Cardiac fibroblast (primary cell): ENCODE measurements at places on chromosomes 6 and 20.

GRCh38 chr6:15763364-15763763 is 100.5 kb upstream of the DTNBP1 start:
- DNase-seq: peak; percentile 49

DNA sequence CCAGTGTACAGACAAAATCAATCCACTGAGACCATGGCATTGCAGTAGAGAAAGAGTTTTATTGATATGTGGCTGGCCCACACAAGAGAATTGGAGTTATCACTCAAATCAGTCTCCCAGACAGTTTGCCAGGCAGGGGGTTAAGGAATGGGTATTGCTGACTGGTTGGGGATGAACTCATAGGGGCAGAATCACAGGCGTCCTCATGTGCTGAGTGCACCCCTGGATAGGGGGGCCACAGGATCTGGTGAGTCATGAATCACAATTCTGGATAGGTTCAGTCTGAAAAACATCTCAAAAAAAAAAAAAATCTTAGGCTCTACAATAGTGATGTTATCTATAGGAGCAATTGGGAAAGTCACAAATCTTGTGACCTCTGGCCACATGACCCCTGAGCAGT is 29.5 kb upstream of the ILRUN start:
- no peak for DNase-seq

- DNase-seq: no peak
Measured at GRCh38 chr20:5046656-5047339, 45.5 kb upstream of the SLC23A2 start.

DNA sequence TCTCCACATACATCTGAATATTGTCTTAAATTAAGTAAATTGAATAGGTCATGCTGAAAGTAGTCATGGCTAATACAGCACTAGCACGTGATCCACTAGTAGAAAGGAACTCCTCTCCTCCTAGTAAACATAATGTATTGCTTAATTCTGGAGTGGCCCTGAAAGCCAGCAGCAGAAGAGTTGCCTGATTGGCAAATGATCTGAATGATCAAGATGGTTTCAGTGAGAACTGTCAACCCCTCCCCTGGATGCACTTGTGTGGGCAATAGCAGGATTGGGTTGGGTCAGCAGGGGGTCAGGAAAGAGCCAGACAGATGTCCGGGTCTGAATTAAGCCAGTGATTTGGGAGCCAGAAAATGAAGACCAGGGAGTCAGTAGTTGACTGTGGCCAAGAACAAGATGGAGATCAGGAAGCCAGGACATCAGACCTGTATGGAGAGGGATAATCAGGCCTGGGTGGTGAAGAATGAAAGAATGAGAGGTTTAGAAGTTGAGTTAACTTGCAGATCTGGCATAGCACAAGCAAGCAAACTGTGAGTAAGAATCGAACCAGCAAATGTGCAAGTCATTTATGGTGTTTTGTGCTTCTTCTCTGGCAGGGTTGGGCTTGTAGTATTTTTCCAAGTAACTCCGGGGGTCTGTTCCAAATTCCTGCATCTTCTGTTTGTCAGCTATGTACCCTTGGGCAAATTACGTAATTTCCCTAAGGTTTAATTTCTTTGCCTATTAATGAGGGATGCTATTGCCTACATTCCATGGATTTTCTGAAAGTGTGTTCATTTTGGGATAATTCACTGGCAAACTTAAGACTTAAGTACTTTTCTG is 304.9 kb downstream of the CD109 start:
- peak; percentile 18 for DNase-seq

DNA sequence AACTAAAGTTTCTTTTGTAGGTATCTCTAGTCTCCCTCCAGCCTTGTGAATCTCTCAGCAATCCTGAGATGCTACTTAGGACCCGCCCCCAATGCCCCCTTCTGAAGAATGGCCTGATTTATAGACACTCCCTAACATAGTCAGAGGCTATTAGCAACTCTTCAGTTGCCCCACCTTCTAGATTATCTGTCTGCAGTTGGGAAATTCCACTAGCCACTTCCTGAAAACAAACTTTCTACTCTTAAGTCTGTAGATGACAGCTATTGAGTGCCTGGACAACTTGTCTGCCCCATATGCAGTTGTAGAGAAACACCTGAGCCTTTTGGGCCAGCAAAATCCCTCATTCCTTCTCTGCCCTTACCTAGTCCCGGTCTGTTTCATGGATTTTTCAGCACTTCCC is 188.2 kb upstream of the PREP start:
- peak; percentile 63 for DNase-seq

DNA sequence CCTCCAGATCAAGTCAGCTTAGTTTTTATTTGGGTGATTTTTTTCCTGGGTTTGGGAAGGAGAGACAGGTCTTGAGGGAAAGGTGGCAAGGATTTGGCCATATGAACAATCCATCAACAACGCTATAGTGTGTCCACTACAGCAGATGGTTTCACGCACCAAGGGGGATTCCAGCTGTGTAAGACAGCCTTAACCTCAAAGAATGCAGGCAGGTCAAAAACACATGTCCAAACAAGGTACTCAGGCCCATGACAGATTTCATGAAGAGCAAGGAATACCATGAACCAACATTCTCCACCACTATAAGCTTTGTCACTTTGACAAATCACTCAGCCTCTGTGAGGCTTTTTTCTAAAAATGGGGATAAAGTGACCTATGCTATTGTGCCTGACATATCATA is 2.0 kb downstream of the AIF1 start:
- DNase-seq: no peak

DNA sequence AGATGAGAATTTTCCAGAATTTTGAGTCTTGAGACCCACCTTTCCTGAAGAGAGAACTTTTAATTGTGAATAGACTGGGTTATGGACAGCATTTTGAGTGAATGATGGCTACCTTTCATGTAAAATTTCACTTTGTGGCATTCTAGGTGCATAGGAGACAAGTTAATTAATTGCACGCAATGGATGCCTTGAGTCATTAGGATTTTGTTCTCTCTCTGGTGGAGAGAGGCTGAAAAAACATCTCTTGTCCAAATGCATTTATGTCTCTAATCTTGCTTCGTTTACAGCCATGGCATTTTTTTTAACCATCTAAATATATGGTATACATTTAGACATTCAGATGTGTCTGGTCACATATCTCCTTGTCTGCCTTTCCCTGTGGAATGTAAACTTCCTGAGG is 3.1 kb downstream of the RHAG start:
- no peak for DNase-seq

GRCh38 chr20:1735417-1736089 is 78.0 kb upstream of the SIRPG start:
- no peak for DNase-seq

GRCh38 chr6:36337814-36338213 is 1.1 kb upstream of the BNIP5 start:
- DNase-seq: no peak

DNA sequence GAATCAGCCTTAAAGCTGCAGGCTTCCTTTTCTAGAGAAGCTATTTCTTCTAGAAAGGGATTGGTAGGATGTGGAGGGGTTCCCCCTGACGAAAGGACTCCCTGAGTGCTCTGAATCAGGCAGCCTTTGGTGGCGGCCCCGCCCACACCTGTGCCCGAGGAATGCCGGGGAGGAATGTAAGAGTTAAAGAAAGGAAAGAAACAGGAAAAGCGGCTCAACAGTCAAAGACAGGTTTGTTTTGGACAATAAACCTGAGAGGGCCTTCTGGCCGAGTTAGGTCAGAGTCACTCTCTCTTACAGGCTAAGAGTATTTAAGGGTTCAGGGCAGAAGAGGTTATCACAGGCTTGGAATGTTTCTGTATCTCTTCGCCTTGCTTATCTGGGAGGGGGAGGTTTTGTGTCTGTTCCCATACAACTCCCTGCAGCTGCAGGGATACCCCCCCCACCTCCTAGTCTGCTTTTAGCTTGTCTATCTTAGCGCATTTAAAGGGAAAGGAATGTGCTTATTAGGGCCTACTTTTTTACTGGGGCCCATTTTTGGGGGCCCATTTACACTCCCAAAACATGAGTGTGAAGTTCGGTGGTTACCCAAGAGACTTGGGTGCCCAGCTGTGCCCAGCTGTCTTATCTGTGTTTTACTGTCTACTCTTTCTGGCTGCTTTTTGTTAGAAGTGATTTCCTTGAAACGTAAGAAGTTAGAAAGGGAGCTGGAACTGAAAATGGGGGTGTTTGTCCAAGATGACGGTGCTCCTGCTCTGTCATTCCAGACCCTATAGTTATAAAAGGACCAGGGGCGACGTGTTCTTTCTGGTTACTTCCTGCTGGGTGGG is 32.8 kb downstream of the DYNLT1 start:
- no peak for DNase-seq

- DNase-seq: no peak
Measured at GRCh38 chr6:62037445-62037844, 248.6 kb downstream of the KHDRBS2 start.

- no peak for DNase-seq
Measured at GRCh38 chr6:56448046-56448445, 194.6 kb downstream of the DST start.

DNA sequence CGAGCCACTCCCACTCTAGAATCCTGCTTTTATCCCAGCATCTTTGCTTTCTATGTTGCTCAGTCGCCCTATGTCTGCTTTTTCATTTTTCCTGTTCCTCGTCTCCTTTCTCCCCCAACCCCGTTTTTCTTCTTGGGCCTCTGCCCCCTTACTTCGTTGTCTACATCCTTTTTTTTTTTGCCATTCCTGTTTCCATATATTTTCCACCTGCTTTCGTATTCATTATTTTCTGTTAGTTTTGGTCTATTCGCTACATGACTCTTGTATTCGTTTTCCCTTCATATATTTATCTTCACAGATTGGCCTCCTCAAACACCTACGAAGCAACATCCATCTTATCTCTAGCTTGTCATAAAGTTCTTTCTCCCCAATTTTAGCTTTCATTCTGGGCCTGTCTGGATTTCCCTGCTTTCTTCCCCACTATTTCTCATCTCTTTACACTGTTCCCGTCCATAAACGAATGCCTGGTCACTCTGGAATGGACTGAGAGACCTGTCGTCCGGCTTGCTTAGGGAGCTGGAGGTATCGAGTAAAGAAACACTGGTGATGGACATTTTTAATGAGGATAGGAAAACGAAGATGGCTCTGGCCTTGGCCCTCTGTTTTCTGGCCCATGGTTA is 915 bp downstream of the PRRC2A start:
- DNase-seq: no peak

DNA sequence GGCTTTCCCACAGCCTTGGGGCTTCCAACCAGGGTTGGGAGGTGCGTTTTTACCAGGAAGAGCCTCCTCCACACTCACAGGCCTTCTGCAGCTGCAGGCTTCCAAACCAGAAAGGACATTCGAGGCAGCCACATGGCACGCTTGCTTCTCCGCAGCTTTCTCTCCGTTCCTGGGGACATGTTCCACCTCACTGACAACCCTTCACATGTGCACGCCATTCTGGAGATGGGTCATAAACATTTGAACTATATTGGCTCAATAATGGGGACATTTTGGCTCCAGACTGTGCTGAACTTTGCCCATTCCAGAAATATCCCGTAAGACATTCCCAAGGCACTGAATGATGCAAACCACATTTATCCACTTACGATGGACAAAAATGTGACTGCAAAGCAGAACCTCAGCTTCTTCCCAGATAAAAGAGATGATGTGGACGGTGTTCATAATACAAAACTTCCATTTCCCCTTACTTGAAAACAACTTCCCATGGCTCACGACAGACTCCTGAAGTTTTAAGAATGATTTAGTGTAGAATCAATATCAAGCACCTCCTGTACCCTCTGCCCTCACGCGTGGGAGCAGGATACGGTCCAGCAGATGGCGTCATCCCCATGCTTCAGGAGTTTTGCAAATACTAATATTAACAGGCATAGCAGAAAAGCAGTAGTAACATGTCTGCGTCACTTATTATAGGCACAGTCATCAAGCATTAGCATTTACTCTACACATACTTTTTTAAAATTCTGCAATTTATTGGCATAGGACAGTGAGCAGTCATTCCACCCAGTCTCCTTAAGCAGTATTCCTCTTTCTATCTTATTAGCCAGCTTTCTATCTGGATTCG is 25.4 kb upstream of the FOXF2 start:
- no peak for DNase-seq

DNA sequence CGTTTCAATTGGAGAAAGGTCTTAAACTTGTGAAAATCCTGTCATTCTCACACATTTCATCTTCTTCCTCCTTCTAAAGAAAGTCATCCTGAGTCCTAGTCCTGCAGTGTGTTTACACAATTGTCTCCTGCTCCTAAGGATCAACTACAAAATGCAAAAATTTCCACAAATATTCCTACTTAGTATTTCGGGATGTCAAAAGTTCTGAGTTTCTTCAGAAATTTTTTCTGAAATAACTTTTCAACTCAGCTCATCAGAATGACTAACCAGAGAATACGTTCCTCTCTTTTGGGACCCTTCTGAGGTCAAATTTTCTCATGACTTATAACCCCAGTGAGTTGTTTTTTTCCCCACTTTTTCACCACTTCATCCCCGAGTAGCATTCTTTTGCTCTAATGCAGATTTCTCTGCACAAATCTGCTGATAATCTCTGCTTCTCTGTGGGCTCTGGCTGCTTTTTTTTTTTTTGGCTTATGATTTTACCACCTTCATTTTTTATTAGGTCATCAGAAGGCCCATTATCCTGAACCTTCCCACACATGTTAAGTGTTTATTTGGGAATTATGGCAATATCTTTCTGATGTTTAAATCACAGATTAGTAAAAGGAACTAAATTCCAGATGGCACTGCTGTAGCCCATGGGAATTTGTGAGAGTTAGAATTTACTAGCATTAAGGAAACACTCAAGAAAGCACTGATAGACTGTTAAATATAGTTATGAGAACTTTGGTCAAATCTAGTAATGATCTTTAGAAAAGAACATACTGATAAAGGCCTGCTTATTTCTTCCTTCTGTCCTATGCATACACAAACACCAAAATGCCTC is 41.4 kb downstream of the MAP3K5 start:
- peak; percentile 49 for DNase-seq

- no peak for DNase-seq
Measured at GRCh38 chr6:6740595-6740994, 152.1 kb downstream of the LY86 start.

DNA sequence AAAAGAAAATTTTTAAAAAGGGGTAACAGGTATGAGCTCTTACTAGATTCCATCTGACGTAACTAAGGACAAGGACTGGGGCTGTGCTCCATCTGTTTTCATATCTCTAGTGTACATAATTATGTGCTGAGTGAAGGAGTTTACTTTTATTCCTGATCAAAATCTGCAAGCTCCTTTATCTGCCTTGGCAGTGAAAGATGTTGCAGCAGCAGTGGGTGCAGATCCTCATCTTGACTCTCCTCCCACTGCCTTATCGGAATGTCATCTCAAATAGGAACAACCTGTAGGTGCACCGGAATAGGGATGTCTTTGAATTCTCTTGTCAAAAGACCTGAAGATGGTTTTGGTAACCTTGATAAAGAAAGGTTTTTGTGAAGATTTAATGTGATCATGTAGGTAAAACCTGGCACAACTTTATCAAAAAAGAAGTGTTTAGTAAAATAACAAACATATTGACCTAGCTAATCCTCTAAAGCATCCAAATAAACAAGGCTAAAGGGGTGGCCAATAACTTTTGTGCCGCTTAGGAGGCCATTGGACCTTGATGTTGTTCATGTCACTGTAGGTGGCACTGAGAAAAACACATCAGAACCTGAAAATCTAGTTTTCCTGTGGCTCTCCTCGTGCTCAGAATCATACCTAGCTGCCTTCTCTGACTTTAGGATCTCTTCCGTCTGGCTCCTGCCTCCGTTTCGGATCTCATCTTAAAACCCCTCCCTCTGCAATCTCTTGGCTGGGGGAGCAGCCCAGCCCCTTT is 19.0 kb upstream of the SLC16A10 start:
- DNase-seq: no peak
